ENCODE measurements at places on chromosomes 16 and 17. TPM values are rescaled to one million over a fixed set of nuclear protein-coding genes. Genes with fewer than 3 reads are reported as not detected.

The MPO gene
- 0.36 TPM for total RNA-seq

The HBA2 gene
- 3.7 TPM for total RNA-seq

The SOX8 gene
- 3.0 TPM for total RNA-seq

The SCGB1C2 gene
- not detected for total RNA-seq

The LPO gene
- total RNA-seq: not detected

The TBC1D26 gene
- not detected for total RNA-seq

The KRT40 gene
- total RNA-seq: not detected

The IL34 gene
- 5.4 TPM for total RNA-seq

The ADORA2B gene
- 2.5 TPM for total RNA-seq

The SLC26A11 gene
- total RNA-seq: 14.5 TPM

The GPR179 gene
- total RNA-seq: not detected

The DNAAF8 gene
- total RNA-seq: 0.14 TPM

The IRX6 gene
- total RNA-seq: 0.14 TPM

The STH gene
- not detected for total RNA-seq

The RRAD gene
- 18.0 TPM for total RNA-seq

DNA sequence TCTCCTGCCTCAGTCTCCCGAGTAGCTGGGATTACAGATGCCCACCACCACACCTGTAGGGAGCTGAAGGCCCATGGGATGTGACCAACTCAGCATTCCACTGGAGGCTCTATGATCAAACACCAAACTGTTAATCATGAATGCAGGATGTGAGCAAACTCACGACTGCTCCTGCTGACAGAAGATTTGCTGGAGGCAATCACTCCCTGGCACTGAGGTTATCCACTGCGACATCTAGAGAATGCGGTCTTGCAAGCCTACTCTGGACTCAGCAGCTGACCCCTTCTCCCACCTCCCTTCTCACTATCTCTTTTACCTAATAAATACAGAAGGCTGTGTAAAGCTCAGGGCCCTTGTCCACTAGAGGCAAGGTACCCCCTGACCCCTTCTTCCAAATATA, 4.9 kb downstream of the TEX14 start:
- no peak for DNase-seq

DNA sequence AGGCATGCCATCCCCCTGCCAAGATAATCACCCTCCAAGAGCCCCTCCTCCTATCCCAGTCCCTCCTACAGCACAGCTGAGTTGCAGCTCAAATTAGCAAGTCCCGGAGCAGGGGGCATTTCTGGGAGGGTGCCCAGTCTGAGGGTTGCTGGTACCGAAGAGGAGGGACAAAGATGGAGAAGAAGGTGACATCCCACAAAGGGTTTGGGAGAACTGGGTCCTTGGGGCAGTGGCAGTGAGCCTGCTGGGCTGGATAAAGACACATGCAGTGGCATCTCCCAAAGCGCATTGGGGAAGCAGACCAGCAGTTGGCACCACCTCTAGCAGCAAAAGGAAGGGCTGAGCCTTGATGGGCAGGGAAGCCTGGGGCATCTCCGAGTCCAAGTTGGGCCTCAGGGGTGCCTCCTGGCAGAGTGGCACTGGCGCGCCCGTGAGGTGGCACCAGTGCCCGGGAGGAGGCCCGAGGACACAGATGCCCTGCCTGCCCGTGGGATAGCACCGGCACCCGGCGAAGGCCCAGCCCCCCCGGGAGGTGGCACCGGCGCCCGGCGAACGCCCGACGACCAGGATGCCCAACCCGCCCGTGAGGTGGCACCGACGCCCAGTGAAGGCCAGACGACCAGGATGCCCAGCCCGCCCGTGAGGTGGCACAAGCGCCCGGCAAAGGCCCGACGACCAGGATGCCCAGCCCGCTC, 622 bp downstream of the TOM1L2 start:
- DNase-seq: peak; percentile 74

DNA sequence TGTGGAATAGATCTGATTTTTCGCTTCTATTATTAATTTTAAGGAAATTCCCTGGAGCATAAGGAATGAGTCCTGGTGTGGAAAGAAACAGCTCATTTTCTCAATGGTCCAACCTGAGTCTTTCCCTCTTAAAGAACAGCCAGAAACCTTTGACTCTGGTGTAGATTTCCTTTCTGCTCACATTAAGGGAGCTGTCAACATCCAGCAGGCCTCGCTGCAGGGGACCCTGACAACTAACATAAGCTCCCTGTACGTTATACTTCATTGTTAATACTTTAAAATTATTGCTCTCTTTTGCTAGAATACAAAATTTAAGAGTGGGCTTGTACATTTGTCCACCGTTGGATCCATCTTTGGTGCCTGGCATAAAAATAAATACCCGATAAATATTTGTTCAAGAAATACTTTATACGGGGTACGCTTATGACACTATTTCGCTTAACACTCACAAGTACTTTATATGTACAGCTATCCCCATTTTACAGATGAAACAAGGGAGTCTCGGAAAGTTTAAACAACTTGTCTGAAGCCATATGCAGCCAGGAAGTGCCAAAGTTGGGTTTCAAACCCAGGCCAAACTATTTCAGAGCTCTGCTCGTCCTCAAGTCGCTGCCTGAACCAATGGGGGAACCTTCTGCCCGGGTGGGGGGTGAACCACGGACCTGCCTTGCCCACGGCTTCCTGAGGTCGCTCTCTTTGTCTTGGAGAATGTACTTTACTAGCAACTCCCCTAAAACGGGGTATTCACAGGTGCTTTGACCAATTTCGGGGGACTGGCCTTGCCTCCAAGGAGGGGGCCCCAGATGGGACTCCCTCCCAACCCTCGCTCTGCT, 611 bp downstream of the SMARCE1 start:
- DNase-seq: no peak

- DNase-seq: peak; percentile 46
Measured at GRCh38 chr16:50269061-50269705, 2.8 kb downstream of the ADCY7 start.

- DNase-seq: no peak
Measured at GRCh38 chr16:13013043-13013442, 111.6 kb downstream of the SHISA9 start.

- DNase-seq: no peak
Measured at GRCh38 chr17:69870091-69870530, 204.9 kb upstream of the KCNJ16 start.

GRCh38 chr16:10868596-10869469, 8.2 kb upstream of the CIITA start:
- DNase-seq: peak; percentile 71

DNA sequence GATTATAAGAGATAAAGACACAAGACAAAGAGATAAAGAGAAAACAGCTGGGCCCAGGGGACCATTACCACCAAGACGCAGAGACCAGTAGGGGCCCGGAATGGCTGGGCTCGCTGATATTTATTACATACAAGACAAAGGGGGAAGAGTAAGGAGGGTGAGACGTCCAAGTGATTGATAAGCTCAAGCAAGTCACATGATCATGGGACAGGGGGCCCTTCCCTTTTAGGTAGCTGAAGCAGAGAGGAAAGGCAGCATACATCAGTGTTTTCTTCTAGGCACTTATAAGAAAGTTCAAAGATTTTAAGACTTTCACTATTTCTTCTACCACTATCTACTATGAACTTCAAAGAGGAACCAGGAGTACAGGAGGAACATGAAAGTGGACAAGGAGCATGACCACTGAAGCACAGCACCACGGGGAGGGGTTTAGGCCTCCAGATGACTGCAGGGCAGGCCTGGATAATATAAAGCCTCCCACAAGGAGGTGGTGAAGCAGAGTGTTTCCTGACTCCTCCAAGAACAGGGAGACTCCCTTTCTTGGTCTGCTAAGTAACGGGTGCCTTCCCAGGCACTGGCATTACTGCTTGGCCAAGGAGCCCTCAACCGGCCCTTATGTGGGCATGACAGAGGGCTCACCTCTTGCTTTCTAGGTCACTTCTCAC, 63.9 kb upstream of the ARL4D start:
- DNase-seq: no peak

- peak; percentile 89 for DNase-seq
Measured at GRCh38 chr17:41812381-41813151, at the start of gene FKBP10. Gene FKBP10 (plus strand): TSS chr17:41813004. CDS start chr17:41813035, 31 bp downstream.

- DNase-seq: no peak
Measured at GRCh38 chr17:42548070-42548837, 4.5 kb upstream of the HSD17B1 start.

DNA sequence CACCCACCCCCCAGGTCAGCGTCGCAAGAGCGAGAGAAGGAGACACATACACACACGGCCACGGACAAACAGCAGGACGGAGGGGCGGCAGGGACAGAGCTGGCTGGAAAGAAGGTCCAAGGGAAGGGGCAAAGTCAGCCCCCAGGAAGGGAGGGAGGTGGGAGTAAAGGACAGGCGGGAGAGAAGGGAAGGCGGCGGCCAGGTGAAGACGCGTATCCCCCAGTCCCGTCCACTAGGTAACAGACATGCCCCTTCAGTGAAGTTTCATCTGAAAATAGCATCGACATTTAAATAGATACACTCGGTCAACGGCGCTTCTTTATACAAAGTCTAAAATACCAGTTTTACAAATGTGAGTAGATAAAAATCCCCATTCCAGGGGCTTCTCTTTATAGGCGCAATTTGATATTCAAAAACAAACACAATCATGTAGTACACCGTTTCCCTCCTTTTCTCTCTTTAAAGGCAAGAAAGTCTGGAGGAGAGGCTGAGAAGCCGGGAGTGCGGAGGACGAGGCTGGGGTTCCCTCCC, 4.5 kb downstream of the CBX8 start:
- no peak for DNase-seq

DNA sequence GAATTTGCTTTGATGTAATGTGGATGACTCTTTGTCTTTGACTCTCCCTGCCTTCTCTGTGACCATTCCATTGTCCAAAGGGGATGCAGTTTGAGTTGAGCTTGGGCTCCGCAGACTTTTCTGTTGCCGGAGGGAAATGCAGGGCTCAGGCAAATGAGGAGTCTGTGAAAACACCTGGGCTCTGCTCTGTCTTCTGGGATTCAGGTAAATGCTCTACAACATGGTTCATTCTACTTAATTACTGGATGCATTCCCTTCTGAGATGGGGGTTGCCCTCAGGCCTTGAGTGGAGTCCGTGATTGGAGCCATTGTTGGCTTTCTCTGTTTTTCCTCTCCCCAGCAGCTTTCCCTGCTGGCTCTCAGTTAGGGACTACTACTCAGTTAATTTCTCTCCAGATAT, 26.4 kb upstream of the SPNS2 start:
- DNase-seq: no peak

DNA sequence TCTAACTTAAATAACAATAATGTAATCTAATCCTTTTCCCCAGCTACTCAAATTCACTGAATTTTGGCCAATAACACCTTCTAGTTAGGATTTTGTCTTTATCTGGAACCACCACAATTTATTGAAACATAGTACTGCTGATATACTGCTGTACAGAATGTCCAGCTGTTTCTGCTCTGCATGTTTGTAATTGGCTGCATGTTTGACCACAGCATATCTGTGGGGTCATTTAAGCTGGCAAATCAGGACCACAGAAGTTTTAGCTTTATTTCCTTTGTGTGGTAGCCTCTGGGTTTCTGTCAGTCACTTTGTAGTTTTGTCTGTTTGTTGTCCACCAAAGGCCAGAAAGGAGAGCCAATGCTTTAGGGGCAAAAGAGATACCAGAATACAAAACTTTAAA, 22.2 kb upstream of the RAB11FIP4 start:
- DNase-seq: no peak

DNA sequence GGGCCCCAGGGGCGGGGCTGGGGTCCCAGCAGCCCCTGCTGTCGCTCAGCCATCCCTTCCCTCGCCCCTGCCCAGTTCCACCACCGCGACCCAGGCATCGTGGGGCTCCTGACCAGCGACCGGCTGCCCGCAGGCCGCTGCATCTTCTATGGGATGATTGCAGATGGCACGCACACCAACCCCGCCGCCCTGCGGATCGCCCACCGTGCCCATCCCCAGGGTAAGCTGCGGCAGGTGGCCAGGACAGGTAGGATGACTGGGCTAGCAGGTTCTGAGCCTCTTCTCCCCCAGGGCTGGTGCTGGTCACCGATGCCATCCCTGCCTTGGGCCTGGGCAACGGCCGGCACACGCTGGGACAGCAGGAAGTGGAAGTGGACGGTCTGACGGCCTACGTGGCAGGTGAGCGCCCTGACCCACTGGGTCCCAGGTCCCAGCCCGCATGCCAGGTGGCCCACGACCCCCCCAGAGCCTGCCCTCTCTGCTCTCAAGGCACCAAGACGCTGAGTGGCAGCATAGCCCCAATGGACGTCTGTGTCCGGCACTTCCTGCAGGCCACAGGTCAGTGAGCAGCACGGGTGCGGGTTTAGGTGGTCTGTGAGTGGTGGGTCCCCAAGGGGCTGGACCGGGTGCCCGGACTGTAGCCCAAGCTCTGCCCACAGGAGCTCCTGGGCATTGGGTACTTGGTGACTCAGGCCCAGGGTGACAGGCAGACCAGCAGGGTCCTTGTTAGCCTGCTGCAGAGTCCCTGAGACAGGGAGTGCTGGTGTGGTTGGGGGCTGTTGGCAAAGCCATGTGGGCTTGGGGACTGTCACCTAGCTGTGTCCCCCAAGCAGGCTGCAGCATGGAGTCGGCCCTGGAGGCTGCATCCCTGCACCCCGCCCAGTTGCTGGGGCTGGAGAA, 2.8 kb downstream of the CEMP1 start:
- peak; percentile 63 for DNase-seq

DNA sequence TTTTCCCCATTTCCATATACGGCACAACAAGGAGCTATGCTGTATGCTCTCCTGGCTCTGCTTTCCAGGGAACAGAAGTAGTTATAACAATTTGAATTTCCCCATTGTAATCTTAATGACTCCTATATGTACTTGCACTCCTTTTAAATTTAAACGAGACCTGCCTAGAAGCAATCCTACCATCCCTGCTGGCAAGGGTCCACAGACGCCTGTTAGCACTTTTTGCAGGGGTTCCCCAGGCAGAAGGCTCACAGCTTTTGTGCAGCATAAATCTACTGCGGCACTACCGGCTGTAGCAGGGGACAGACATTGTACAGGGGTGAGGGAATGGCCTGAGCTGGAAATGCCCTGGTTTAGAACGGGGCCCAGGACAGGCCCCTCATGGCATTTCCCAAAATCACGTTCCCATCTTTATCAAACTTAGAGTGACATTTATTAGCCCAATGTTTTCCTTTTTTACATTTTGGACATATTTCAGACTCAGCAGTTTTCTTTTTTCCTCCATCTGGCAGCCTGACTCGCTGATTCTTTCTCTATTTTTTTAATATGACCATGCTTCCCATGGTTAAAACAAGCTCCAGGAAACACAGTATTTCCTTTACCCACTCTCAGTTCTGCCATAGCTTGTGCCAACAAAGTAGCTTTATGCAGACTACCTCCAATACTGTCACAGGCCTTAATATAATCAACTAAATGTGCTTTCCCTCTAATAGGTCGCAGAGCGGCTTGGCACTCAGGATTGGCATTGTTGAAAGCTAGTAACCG, 35.4 kb upstream of the USP22 start:
- no peak for DNase-seq

DNA sequence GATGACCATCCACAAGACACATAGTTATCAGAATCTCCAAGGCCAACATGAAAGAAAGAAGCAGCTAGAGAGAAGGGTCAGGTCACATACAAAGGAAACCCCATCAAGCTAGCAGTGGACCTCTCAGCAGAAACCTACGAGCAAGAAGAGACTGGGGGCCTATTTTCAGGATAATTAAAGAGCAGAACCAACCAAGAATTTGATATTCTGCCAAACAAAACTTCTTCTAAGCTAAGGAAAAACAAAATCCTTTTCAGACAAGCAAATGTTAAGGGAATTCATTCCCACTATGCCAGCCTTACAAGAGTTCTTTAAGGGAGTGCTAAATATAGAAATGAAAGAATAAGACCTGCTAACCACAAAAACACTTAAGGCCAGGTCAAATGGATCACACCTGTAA, 47.8 kb downstream of the ITFG1 start:
- no peak for DNase-seq

Data from sigmoid colon (tissue), 7 donors.